ENCODE measurements at places on chromosomes 1 and 21. TPM values are rescaled to one million over a fixed set of nuclear protein-coding genes. Genes with fewer than 3 reads are reported as not detected.

The SZRD1 gene
- total RNA-seq = 70.9 TPM

The AGMAT gene
- total RNA-seq = 1.8 TPM

The TIAM1 gene
- total RNA-seq = 20.3 TPM

The SPTA1 gene
- not detected for total RNA-seq

The CBR1 gene
- 65.9 TPM for total RNA-seq

The AVPR1B gene
- not detected for total RNA-seq

The MORN1 gene
- 10.4 TPM for total RNA-seq

The KCNA3 gene
- total RNA-seq = not detected

The NOL9 gene
- total RNA-seq = 38.3 TPM

The MRAP gene
- total RNA-seq = not detected

The SPRR4 gene
- not detected for total RNA-seq

The VWA5B1 gene
- not detected for total RNA-seq

The SLFNL1 gene
- 0.43 TPM for total RNA-seq

The C1orf141 gene
- not detected for total RNA-seq

The ADAMTSL4 gene
- 7.0 TPM for total RNA-seq

The IL22RA1 gene
- total RNA-seq = 0.11 TPM

The C1orf226 gene
- total RNA-seq = 0.78 TPM

The GUCA2B gene
- not detected for total RNA-seq

The ERG gene
- total RNA-seq = 102 TPM

The YTHDF2 gene
- 67.0 TPM for total RNA-seq

The TMEM125 gene
- total RNA-seq = not detected

The PTPRC gene
- under 0.01 TPM for total RNA-seq

The KCNT2 gene
- 4.7 TPM for total RNA-seq

The INSRR gene
- under 0.01 TPM for total RNA-seq

The BATF3 gene
- not detected for total RNA-seq

The ESRRG gene
- not detected for total RNA-seq

The SDC3 gene
- total RNA-seq = 23.7 TPM

The CD1D gene
- total RNA-seq = 0.52 TPM

The ISG15 gene
- 38.0 TPM for total RNA-seq

The GNG4 gene
- total RNA-seq = not detected
